ENCODE measurements at places on chromosomes 12 and 14.

DNA sequence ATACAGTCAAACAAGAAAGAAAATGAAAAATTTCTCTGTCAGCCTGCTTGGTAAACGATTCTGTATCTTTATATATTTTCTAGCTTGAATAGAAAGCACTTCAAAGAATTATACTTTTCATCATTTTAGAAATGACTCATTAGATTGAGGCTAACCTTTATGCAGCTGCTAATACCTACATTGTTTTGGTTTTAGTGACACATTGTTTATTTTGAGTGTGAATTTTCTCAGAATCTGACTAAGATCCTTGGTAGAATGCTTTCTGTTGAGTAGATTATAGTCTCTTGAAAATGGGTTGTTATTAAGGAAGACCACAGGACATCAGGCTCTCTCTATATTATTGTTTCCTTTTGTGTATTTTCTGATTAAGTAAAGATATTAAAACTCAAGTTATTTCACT is at the start of gene PMCH:
PMCH (minus strand) TSS at position 45 of the 400 bp plus-strand sequence. CDS start 63 bp downstream, outside the sequence.
- no peak for DNase-seq

DNA sequence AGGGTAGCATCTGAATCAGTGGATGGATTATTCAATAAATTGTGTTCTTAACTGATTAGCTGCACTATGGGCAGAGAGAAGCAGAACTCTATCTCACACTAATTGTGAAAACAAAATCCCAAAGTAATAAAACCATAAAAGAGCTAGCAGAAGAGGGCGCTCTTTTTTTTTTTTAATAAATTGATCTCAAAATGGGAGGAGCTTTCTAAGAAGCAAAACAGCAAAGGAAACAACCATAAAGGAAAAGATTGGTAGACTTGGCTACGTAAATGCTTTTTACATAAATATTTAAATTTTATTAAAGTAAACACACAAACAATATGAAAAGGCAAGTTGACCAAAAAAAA is 1.5 kb upstream of the TM7SF3 start:
- DNase-seq = no peak

GRCh38 chr12:19639781-19640415 is 200.6 kb downstream of the AEBP2 start:
- no peak for DNase-seq

GRCh38 chr14:94448071-94448808 is 4.4 kb downstream of the SERPINA11 start:
- DNase-seq = no peak

DNA sequence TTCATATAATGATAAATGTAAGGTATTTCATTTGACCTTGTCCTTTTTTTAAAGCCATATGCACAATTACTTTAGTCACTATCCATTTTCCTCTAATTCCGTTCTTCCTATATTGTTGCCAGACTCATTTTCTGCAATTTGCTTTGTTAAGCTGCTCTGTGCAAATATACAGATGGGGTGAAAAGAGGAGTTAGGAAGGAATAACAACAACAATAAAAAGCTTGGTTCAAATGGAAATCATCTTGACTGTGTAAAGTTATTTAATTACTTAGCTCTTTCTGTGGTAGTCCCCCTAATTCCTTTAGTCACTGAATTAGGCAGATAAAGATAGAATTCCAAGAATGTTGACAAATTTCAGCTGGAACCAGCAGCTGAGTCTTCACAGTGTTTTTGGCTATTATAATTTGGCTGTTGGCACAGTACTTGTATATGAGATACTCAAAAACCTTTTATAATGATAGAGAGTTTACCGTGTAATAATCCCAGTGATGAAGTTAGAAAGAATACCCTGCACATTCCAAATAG is 838.0 kb downstream of the RPS29 start:
- DNase-seq = no peak

GRCh38 chr14:96225745-96226151 is 21.1 kb downstream of the BDKRB2 start:
- DNase-seq = no peak

DNA sequence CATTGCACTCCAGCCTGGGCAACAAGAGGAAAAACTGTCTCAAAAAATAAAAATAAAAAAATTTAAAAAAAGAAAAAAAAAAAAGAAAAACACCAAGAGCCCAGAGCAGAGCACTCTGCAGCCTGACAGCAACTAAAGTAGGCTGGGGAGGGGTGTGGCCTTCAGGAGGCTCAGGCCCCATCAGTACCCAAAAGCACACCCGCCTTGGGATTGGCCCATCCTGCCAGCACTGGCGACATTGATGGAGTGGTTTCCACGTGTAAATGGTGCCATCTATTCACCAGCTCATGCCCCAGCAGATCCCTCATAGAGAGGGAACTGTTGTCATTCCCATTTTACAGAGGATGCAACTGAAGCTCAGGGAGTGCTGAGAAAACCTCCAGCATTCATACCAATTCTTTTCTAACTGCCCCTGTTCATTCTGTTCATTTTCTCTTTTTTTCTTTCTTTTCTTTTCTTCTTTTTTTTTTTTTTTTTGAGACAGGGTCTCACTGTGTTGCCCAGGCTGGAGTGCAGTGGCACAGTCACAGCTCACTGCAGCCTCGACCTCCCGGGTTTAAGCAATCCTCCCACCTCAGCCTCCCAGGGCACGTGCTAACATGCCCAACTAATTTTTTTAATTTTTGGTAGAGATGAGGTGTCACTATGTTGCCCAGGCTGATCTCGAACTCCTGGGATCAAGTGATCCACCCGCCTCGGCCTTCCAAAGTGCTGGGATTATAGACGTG is 89.3 kb downstream of the IRF2BPL start:
- no peak for DNase-seq

GRCh38 chr12:45622210-45622937 is 107.1 kb upstream of the ARID2 start:
- DNase-seq = no peak

DNA sequence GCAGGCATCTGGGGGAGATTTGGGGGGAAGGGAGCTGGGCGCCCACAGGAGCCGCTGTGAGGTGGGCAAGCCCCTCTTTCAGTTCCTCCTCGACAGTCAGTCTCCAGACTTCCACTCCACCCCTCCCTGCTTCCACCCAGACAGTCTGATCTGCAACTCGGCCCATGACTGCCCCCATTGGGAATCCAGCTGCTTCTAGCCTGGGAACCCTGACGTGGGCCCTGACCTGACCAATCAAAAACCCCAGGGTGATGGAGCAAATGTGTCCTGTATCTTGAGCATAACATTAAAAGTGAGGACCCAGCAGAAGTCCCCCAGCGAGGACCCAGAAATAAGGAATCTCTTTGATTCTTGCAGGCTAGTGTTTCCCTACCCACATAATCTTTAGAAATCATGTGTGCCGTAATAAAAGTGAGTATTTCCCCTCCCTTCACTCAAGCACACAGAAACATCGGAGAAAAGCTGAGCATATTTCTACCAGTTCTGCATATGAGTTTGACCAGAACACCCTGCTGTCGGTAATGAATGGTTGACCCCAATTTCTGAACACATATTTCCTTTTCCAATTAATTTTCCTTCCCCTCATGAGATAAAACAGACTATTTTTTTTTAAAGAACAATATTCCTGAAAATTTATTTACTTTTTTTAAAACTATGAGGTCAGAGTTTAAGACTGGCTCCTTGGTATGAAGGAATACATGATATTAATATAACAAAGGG is 6.4 kb downstream of the SSH1 start:
- DNase-seq = no peak

GRCh38 chr14:50619569-50620141 is 48.5 kb downstream of the SAV1 start:
- DNase-seq = no peak

GRCh38 chr14:30333934-30334333 is 225.0 kb upstream of the G2E3 start:
- DNase-seq = no peak

- DNase-seq = no peak
Measured at GRCh38 chr12:86264451-86265328, 8.5 kb upstream of the MGAT4C start.

DNA sequence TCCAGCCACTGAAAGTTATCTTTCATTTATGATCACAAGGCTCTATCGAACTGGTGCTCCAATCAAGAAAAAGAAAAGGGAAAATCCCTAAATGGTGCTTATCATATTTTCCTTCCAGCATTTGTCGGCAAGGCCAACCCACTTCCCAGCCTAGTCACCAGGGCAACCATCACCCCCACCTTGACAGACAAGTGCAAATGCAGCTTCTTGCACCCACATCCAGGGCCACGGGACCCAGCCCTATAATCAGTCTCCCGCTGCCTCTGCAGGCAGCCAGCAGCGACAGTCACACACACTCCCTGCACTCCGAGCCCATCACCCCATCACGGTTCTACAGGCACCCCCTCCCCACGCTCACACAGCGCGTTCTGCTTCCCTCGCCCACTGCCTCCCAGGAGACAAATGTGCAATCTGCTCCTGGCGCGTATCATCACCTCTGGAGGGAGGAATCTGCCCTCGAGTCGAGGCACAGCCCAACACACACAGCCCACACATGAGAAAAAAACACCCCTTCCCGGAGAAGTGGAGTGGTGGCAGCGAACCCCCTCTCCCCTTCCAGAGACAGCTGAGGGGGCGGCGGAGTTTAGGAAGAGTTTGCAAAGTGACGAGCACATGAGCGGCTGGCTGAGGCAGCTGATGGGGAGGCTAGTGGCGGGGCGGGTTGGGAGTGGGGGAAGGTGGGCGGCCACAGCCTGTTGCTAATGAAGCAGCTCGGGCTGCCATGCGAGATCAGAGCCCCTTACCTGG is 9.3 kb upstream of the PPP4R4 start:
- no peak for DNase-seq

DNA sequence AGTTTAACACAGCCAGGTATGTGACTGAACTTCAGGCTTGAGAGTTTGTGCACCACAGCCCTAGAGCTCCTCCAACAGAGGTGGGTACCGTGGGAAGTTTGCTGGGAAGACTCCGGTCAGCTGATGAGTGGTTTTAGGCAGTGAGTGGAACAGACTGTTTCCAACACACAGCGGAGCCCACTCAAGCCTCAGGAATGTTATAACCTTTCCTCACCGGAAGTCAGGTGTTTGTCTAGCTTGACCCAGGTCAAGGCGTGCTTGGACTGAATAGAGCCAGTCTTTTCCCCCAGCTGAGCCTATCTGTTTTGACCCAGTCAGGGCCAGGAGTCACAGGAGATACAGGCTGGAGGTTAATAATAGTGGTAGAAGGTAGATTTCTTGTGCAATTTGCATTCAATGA is 138.4 kb upstream of the PARP11 start:
- no peak for DNase-seq

DNA sequence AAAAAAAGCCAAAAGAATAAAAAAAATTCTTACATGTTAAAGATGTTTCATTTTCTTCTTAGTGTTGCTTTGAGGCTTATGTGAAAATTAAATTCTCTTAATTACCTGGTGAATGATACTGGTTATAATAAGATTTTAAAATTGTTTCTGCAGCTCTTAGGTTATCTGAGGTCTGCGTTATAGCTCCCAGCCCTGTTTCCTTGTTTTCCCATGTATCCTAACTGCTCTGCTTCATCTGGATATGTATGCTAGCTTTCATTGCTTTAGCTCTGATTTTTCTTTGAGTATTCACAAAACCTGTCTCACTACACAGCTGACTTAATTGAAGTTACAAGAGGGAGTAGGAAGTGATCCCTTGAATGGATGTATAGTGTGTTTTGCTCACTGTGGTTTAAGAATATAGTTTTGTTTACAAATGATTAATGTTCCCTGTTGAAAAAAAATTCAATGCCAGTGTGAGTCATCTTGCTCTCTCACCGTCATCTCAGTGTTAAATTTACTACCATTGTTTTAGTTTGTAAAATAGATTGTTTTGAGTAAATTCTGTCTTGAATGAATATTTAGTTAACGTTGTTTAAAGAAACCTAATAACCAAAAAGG is 26.8 kb downstream of the CPSF6 start:
- no peak for DNase-seq

DNA sequence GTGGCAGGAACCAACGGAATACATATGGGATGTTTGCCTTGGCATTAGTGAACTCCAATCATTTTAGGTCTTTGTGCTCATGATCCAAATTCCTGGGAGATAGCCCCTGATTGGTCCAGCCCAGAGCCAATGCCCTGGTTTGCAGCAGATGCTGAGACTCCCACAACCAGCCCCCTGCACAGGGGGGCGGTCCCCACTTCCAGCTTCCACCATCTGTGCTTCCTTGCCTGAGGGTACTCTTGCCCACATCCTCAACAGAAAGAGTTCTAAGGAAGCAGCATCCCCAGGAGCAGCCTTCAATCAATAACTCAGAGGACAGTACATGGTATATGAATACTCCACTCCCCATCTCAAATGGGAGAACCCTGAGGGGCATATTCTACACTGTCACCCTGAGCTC is 39.7 kb upstream of the FICD start:
- DNase-seq = no peak

DNA sequence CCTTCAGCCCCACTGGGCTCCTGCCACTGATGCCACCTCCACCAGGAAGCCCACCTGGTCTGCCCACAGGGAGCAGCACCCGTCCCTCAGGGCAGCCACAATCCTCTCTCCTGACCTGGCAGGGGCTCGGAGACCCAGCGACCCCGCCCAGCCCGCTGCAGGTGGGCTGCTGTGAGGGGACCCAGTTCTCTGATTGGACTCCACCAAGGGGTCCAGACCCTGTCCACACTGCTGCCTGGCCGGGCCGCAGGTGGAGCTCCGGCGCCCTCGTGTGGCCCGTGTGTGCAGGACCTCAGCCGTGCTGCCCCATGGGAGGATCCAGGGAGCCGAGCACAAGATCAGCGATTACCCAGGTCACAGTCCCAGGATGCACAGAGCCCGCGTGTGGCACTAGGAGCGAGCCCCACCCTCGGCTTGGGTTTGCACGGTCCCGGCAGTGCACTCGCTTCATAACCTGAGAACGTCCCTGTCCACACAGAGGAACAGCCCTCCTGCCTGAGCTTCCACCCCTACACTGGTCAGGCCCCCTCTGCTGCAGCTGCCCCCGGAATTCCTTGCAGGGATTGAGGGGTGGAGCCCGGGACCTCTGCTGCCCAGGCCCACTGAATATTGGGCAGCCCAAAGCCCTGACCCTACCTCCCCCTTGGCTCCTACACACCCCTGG is 35.4 kb upstream of the TMEM179 start:
- DNase-seq = no peak

- DNase-seq = no peak
Measured at GRCh38 chr12:70110085-70110484, 133.1 kb upstream of the CNOT2 start.

DNA sequence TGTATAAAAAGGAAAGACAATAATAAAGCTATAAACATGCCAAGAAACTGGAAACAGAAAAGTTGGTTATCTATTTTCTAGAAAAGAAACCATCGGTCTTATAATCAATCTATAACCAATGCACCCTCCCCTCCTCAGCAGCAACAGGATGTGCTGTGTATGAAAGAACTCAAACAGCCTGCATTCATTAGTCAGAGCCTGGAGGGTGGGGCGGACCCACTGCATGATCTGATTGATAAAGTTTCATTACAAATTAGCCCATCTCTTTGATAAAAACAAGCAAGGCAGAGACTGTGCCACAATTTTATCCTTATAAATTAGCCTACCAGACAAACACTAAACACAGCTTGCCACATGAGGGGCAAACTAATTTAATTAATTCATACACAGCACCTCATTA is 448.1 kb downstream of the BCAT1 start:
- DNase-seq = no peak

- DNase-seq = no peak
Measured at GRCh38 chr12:62210422-62210821, 49.8 kb upstream of the USP15 start.

Data from cortex of kidney (tissue), 1 donor.